CD4-positive, alpha-beta T cell (primary cell): ENCODE measurements at places on chromosomes 2 and 18.

DNA sequence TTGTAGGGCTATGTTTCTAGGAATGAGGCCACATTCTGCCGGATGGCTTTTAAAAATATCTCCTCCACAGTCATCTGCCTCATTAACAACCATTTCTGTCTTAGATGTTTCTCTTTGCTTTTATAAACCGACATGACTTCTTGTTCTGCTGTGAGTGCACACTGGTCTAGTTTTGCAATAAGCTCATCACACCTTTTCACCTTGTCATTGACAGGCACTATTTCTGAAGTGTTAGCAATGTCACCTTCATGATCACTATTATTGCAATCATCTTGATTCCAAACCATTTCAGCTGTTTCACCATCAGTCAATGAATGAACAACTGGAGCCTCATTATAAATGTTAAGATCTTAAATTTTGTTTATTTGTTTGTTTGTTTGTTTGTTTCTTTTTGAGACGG lies 523.7 kb upstream of the DSEL start:
- DNase-seq = no peak
- no peak overlapping the region for H3K27ac ChIP-seq
- H3K36me3 ChIP-seq = no peaks in the 10 kb centered on the region
- no peaks in the 10 kb centered on the region for H3K4me1 ChIP-seq
- no peaks in the 10 kb centered on the region for H3K27me3 ChIP-seq
- H3K4me3 ChIP-seq = no peak overlapping the region

DNA sequence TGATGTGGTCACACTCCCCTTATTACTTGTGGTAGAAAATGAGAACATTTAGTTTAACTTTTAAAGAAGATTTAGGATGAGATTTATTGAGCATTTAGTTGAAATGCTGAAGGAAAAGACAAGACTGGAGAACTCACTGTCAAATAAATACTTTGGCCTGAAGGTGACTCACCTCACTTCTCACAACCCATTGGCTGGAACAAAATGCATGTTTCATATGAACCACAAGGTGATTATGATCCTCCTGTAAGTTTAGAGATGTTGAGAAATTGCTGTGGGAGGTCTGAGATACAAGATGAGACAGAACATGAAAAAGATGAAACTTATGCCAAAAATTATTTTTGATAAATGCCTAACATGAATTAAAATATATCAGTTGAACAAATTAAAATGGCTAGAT lies 1004.5 kb downstream of the SOCS6 start:
- H3K27me3 ChIP-seq = no peaks in the 10 kb centered on the region
- DNase-seq = no peak
- no peak overlapping the region for H3K27ac ChIP-seq
- no peaks in the 10 kb centered on the region for H3K4me1 ChIP-seq

GRCh38 chr2:10469955-10470608 lies 22.0 kb upstream of the ODC1 start:
- no peaks in the 10 kb centered on the region for H3K36me3 ChIP-seq
- no peak overlapping the region for H3K27ac ChIP-seq
- no peaks in the 10 kb centered on the region for H3K27me3 ChIP-seq

DNA sequence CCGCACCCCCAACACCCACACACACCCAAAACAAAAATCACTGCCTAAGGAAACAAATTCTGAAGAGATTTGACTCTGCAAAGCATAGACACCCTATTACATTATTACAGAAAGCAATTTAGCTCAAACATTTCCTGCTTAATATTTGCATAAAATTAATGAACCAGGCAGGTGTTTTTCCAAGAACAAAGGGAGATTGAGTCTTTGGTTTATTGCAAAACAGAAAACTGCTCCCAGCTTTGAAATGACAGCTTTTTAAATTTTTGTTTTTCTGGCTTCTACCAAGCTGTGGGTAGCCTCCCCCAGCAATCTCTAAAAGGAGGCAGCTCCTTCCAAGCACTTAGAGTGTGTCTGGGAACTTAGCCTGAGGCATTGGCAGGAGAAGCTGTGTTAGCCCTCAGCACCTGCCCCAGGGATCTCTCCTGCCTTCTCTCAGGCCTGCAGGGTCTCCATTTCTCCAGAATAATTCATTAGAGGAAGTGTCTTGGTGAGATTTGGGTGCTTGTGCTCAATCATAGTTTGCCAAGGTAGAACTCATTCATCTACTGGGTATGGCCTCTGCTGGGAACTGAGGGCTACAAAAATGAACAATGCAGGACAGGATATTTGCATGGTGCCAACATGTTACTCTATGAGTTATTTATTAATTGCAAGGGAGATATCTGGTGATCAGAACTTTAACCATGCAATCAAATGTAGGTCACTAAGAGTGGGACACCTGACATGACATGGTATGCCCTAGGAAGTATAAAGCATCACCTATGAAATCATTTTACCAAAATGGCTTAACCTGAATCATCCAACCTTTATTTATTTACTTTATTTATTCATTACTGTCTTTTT lies 58.7 kb downstream of the B3GNT2 start:
- DNase-seq = no peak
- H3K4me1 ChIP-seq = no peaks in the 10 kb centered on the region
- no peaks in the 10 kb centered on the region for H3K27me3 ChIP-seq
- H3K27ac ChIP-seq = no peak overlapping the region

- H3K27ac ChIP-seq = no peak overlapping the region
- no peaks in the 10 kb centered on the region for H3K4me1 ChIP-seq
- DNase-seq = no peak
- no peak overlapping the region for H3K4me3 ChIP-seq
- no peaks in the 10 kb centered on the region for H3K27me3 ChIP-seq
These were observed 1229.0 kb upstream of the NRXN1 start for GRCh38 chr2:52260904-52261303.

DNA sequence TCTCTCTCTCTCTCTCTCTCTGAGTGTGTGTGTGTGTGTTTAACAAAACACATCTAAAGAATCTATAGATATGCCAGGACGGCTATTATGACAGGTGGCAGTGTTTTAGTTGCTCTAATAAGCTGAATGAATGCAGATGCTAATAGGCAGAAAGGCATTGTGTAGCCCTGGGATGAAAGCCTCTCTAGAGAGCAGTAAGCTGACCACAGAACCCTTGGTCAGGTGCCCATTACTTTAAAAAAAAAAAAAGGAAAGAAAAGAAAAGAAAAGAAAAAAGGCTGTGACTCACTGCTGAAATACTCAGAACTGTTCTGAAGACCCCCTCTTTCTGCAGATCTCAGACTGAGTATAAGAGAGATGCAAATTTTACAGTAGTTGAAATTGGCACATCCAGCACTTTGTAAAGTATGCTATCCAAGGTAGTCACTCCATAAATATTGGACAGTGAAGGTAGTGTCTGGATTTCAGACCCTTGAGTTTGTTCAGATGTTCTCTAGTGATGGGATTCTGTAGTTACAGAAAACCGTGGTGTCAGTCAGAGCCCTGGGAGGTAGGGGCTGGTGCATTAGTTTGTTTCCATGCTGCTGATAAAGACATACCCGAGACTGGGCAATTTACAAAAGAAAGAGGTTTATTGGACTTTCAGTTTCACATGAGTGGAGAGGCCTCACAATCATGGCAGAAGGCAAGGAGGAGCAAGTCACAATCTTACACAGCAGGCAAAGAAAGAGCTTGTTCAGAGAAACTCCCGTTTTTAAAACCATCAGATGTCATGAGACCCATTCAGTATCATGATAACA lies 30.9 kb downstream of the OSBPL6 start:
- H3K27me3 ChIP-seq = no peaks in the 10 kb centered on the region
- H3K36me3 ChIP-seq = no peaks in the 10 kb centered on the region
- H3K4me3 ChIP-seq = no peak overlapping the region
- DNase-seq = no peak
- H3K4me1 ChIP-seq = no peaks in the 10 kb centered on the region

GRCh38 chr2:67208887-67209500 lies 188.1 kb upstream of the ETAA1 start:
- no peak overlapping the region for H3K4me3 ChIP-seq
- H3K36me3 ChIP-seq = no peaks in the 10 kb centered on the region
- no peak for DNase-seq
- no peaks in the 10 kb centered on the region for H3K27me3 ChIP-seq

GRCh38 chr2:70991142-70991541 lies 3.5 kb downstream of the TEX261 start:
- no peak overlapping the region for H3K27ac ChIP-seq
- H3K4me1 ChIP-seq = peaks cover 26% of the 10 kb centered on the region
- no peaks in the 10 kb centered on the region for H3K27me3 ChIP-seq

GRCh38 chr2:70954886-70955285 lies 19.2 kb downstream of the ATP6V1B1 start:
- no peak for DNase-seq
- no peak overlapping the region for H3K27ac ChIP-seq
- H3K4me3 ChIP-seq = no peak overlapping the region
- peaks cover 6% of the 10 kb centered on the region for H3K4me1 ChIP-seq
- H3K36me3 ChIP-seq = no peaks in the 10 kb centered on the region
